Left lung (tissue), 14 donors: ENCODE measurements at places on chromosomes 12 and 14. TPM values are rescaled to one million over a fixed set of nuclear protein-coding genes. Genes with fewer than 3 reads are reported as not detected.

DNA sequence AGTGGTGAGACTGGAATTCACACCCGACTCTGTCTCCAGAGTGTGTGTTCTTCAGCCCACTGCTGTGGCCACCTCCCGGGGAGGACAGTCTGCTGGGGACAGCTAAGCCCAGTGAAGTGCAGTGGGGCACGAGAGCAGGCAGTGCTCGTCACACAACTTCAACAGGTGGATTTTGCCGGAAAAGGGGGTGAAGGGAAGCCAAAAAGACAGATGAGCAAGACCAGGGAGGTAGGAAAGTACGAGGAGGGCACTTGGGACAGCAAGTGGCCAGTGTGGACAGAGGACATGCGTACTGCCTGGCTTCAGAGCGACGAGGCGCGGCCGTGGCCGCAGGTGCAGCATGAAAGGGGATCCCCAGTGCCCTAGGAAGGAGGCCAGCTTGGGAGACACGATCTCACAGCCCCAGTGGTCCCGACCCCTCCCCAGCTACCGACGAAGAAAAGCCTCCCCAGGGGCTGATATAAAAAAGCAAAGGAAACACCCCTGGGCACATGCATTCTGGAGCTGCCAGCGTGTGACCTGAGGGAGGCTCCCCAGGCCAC, 96.1 kb downstream of the FBXL14 start:
- DNase-seq = no peak

DNA sequence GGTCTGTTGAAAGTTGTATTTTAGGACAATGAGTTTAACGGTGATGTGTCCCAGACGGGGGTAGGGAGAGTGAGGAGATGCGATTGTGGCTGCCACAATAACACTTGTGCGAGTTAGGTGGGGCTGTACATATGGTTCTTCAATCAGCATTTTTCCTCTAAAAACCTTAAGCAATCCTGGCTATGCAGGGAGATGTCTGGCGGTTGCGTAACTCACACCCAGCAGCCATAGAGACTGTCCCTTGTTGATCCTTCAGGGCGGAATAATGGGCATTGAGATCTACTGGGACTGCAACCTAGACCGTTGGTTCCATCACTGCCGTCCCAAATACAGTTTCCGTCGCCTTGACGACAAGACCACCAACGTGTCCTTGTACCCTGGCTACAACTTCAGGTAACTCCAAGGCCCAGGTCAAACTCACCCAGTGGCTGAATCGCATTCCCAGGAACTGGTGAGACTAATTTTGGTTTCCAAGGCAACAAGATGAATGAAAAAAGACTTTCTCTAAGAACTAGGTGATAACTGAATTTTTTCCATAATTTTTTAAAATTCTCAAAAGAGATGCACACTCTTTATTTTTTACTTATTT, 34.6 kb downstream of the P2RX7 start:
- no peak for DNase-seq

- DNase-seq = no peak
Observed at GRCh38 chr12:23083267-23083666, 458.3 kb downstream of the ETNK1 start.

GRCh38 chr12:5166976-5167375, 123.3 kb downstream of the KCNA5 start:
- no peak for DNase-seq

- no peak for DNase-seq
Observed at GRCh38 chr14:96195441-96196081, 9.1 kb upstream of the BDKRB2 start.

The FBXO34 gene
- total RNA-seq = 24.5 TPM
